ENCODE measurements at places on chromosomes 5 and 9.

DNA sequence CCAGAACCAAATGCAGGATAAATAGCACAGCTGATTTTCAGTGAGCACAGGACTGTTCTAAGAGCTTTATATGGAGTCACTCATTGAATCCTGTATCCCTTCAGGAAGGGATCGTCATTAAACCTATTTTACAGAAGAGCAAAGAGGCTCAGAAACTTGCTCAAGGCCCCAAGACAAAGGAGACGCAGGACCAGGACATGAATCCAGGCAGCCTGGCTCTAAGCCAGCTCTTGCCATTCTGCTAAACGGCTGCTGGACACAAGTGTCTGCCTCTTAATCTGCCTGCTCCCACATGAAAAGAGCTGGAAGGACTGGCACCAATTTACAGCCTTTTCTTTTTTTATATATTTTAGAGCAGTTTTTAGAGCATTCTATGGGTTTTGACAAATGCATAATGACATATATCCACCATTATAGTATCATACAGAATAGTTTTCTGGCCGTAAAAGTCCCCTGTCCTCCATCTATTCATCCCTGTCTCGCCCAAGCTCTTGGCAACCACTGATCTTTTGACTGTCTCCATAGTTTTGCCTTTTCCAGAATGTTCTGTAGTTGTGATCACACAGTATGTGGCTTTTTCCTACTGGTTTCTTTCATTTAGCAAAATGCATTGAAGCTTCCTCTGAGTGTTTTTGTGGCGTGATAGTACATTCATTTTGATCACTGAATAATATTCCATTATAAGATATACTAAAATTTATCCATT is 37.5 kb downstream of the RETREG1 start:
- DNase-seq = no peak

GRCh38 chr9:1505489-1505888 is 455.3 kb downstream of the DMRT2 start:
- DNase-seq = no peak

DNA sequence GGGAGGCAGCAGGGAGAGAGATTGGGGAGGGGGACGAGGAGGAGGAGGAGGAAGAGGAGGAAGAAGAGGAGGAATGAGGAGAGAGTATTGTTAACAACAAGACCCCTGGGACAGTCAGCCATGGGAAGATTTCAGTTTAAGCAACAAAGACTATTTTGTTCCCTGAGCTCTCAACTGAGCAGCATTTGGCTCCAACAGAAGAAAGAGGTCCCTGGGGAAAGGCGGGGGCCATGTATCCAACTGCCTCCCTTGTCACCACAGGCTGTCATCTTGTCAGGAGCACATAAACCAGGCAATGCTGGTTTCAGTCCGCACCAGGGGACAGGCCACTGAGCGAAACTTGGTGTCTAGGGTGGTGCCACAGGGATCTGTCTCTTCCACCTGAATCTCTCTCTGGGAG is 316.1 kb downstream of the TLE1 start:
- DNase-seq = no peak

- DNase-seq = no peak
These were observed 657 bp upstream of the PCDH12 start for GRCh38 chr5:141958546-141959172.

DNA sequence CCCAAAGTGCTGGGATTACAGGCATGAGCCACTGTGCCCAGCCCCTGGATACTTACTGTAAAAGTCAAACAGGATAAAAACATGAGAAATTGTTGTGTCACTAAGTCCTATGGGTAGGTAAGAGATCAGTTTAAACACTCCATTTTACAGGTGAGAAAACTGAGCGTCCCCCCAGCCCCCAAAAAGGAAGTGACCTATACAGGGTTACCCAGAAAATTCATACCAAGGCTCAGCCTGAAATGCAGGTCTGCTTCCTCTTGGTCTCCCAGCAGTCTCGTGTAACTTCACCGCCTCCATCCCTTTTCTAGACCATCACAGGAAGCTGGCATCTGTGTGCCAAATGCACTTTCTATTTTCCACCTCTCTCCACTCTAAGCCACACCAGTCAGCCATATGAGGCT is 57.2 kb downstream of the TMOD1 start:
- DNase-seq = no peak

- DNase-seq = no peak
These were observed 16.5 kb downstream of the LVRN start for GRCh38 chr5:115978779-115979178.

- no peak for DNase-seq
These were observed 12.5 kb upstream of the WNK2 start for GRCh38 chr9:93171261-93171990.

GRCh38 chr9:35835766-35836165 is 6.7 kb downstream of the TMEM8B start:
- DNase-seq = no peak

GRCh38 chr5:101966476-101966875 is 329.6 kb downstream of the SLCO4C1 start:
- DNase-seq = no peak

GRCh38 chr5:127425037-127425436 is 92.4 kb upstream of the PRRC1 start:
- no peak for DNase-seq

- DNase-seq = no peak
These were observed 270.7 kb upstream of the PAPPA start for GRCh38 chr9:115882911-115883310.

DNA sequence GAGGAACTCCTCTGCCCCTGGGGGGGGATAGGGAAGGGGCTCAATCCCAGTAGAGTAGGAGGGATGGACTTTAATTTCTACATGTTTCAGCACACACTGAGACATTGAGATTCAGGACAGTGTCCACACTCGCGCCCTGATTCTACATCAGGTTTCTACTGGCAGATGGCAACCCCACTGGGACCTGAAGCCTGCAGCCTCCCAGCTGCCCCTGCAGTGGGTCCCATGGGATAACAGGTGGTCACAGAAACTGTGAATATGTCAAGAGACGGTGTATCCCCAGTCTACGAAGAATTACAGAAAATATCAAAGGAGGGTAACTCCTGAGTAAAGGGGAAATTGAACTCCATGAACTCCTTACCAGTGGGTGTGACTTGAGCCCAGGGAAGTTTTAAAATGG is 2.4 kb upstream of the TERT start:
- DNase-seq = no peak

DNA sequence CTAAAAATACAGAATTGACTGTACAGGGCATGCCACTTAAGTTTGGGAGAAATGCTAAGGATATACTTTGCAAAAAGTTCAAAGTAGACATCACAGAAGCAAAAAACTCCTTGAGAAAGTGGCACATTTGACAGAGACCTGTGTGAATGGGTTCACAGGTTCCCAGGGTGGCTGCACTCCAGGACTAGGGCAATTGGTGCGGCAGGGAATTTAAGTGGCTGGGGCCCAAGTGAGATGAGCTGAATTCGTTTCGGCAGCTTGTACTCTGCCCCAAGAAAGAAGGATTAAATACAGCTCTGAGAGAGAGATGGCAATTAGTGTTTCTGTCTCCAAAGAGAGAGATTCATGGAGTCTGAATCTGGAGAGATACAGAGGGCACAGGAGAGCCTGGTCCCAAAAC is 280.1 kb downstream of the FBXL17 start:
- DNase-seq = no peak

GRCh38 chr9:137757613-137758029 is 120.0 kb upstream of the CACNA1B start:
- DNase-seq = no peak

GRCh38 chr9:124767821-124768220 is 3.3 kb downstream of the NR6A1 start:
- no peak for DNase-seq

DNA sequence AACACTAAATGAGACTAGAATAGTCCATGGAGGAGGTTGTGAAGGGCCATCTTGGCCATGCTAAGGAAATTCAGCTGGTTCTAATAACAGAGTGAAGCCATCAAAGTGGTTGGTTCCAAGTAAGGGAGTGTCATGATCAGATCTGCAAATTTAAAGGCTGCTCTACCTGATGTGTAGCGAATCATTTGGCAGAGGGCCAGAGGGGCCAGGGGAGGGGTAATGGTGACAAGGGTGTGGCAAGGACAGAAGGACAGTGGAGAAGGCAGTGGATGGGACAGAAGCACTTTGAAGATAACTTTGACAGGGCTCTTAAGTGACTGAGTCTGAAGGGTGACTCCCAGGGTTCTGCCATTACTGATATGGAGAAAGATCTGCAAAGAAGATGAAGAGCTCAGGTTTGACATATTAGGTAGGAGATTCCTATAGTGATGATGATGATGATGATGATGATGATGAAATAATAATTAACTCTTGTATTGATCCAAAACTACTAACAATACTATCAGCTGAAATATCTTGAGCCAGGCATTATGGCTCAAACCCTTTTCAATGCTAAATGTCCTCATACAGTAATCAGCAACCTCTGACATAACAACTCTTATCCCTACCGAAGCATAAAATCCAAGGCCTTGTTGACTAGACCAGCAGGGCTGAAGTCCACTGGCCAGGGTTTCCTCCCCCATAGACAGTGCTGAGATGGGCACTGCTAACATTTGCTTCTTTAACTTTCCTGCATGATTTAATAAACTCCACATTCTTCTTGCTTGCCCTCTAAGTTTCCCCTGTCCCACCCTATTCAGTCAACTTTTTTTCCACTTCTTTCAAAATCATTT is 20.0 kb downstream of the KIAA1191 start:
- no peak for DNase-seq

GRCh38 chr5:141493500-141494422 is 4.9 kb downstream of the PCDHGC5 start:
- no peak for DNase-seq

GRCh38 chr5:159463590-159464321 is 133.5 kb upstream of the IL12B start:
- DNase-seq = no peak

DNA sequence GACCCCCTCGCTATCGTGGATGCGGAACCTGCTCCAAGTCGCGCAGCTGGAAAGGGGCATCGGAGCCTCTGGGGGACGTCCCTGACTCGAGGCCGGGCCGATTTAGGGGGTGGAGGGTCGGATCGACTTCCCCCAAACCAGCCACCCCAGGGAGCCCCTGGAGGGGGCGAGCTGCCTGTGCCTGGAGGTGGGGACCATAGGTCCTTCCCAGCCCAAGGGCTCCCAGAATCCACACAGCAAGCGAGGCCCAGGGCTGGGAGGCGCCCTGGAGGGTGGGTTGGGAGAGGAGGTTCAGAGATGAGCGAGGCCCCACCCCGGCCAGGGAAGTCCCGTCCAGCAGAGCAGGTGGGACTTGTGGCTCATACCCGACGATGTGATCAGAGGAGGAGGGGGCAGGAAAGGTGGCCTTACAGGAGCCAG is 147.6 kb downstream of the GAPVD1 start:
- no peak for DNase-seq

- DNase-seq = no peak
These were observed 82.6 kb upstream of the ADAMTS19 start for GRCh38 chr5:129377504-129377903.

GRCh38 chr9:93565089-93565488 is 11.3 kb upstream of the PHF2 start:
- no peak for DNase-seq

DNA sequence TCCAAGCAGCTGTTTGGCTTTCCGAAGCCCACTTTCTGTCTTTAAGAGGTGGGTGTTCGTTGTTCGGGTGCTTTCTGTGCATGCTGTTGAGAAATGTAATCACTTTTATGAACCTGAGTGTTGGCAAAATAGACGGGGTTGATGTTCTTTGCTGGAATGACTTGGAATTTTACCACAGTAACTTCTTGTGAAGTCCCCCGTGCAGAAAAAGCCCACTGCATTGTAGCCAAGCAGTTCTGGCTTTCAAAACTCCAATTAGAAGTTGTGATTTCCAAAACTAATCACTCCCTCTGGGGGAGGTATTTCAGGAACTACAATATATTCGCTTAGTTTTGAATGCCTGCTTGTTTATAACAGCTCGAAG is 111.1 kb downstream of the PAM start:
- DNase-seq = no peak

GRCh38 chr5:95927927-95928723 is 33.5 kb downstream of the ELL2 start:
- no peak for DNase-seq

DNA sequence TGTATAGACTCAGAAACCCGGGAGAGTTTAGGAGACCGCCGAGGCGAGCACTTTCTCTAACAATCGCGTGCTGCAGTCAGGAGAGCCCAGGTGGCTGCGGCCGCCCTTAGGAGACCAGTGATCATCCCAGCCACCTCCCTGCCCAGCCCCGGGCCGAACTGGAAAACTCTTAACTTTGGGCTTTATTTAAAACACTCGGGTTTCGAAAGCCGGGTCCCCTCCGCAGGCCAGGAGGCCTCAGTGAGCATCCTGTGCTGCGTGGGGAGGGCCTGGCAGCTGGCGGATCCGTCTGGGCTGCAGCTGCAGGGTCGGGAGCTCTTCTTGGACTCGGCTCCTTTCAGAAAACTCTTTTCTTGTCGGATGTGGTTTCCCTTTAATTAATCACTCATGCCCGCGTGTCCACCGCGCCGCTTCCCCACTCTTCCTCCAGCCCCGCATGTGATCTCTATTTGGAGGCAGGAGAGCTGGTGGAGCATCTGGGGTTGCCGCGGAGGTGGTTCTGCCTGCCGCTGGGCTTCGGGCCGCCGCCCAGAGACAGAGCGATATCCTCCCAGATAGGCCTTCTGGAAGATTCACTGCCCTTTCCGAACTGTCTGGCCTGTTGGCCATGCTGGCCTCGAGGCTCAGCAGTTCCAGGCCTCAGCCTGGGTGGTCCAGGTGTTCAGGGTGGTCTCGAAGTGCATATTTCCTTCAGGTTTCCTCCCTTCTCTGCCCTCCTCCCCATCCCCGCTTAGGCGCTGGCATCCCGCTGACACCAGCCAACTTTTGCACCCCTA is 59.5 kb downstream of the TMEM174 start:
- DNase-seq = no peak

- DNase-seq = no peak
These were observed 168.8 kb downstream of the PDE4D start for GRCh38 chr5:59724482-59725391.

DNA sequence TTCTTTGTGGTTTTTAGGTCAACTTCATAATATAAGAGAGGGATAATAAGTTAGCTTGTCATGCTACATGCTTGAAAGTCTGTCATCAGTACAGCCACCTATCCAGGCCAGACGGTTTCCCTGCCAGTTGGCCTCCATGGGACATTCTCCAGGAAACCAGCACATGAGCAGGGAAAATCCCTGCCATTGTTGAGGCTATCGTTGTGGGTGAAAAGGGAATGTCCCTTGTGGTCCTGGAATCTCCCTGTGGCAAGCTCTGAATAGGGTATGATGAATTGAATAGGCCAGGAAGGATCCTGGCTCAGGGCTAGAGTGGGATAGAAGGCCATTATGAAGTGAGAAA is 12.3 kb downstream of the F2RL1 start:
- no peak for DNase-seq

DNA sequence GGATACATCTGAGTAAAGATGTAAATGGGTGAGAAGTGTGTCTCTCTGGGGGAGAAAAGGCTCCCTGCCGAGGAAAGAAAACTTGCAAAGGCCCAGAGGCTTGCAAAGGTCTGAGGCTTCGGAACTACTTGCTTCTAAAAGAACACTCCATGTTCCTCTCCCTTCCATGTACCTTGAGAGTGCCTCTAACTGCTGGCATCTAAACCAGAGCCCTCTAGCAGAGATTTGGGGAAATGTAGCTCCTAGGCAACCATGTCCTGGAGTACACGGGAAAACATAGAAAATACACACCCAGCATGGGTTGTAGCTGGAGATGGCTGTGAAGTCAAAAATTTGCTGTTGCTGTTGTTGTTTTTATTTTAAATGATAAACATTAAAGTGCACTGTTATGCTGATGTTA is 151.6 kb downstream of the SYK start:
- DNase-seq = no peak

GRCh38 chr5:103849934-103850333 is 287.3 kb upstream of the NUDT12 start:
- no peak for DNase-seq

GRCh38 chr9:94610181-94610606 is 16.6 kb upstream of the FBP2 start:
- DNase-seq = no peak

GRCh38 chr9:127977884-127978647 is 2.7 kb downstream of the EEIG1 start:
- DNase-seq = no peak

Measured in progenitor cell of endocrine pancreas (in vitro differentiated cells).